ENCODE measurements at places on chromosomes 7 and 10. TPM values are rescaled to one million over a fixed set of nuclear protein-coding genes. Genes with fewer than 3 reads are reported as not detected.

- DNase-seq, result no peak
These were observed 4.4 kb upstream of the VSTM4 start for GRCh38 chr10:49119746-49120145.

DNA sequence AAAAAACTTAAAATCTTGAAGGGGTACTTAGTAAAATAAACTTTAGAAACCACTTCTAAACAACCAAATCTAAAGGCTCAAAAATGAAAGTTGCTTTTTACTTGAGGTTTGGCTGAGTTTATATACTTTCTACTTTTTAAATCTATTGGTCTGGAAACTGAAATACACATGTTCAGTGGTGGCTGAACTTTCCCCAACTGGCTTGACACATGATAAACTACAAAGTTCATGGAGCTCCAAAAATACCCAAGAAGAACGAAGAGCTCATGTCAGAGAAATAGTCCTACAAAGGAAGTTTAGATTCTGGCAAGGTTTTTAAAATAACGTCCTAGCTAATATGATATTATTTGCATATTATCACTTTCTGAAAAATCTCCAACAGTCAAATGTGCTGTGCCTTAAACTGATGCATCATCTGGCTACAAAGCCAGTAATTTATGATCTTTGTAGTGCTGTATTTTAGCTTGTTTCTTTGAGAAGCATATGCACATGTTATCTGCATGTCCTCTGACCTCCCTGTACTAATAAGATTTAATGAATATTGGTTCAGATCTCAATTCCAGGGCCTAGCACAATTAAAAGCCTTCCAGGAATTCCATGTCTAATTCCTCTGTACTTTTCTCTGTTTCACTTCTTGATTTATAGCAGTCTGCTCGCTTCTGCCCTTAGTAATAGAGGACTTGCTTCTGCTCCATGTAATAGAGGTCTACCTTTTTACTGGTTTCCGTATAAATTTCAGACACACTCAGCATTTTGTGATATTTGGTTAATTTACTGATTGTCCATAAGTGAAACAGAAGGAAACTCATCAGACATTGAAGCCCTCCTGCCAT is 28.2 kb downstream of the SEMA3C start:
- no peak for DNase-seq

DNA sequence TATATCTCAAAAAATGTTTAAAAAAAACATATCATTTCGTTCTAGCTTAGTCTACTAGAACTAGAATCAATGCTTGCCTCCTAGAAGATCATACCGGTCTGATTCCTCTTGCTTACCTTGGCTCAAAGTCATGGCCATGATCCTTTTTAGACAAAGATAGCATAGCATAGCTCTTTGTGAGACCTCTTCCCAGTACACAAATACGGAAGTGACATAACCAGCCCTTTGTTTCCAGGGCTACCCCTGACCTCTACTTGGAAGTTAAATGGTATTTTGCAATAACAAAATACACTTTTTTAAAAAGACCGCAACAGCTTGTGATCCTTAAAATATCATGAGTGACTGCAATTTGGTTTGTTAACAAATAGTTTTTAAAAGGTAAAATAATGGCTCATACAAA is 130.7 kb upstream of the NOBOX start:
- DNase-seq, result no peak

HOGA1 gene
- 0.39 TPM for total RNA-seq

DNA sequence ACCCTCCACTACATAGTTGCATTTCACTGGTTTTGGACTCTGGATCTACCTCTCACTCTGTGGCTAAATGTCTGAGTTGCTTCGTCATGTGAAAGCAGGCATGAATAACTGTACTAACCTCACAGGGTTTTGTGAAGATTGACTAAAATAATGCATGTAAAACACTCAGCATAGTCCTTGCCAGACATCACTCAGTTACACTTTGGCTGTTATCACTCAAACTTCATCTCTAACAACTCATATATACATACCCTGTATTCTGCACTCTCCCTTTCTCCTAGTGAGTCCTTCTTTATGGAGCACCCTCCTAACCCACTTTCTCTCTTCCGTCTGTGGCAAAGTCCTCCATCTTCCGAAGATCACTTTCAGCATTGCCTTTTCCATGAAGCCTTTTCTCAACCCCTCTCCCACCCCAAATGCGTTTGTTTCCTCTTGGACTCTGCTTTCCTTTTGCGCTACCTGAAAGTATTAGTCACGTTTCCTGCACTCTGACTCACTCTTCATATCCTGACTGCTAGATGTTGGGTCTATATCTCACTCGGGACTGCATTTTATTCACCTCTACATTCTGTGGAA is 72.6 kb downstream of the OSBPL3 start:
- no peak for DNase-seq

ICA1 gene
- 30.1 TPM for total RNA-seq

ZNF32 gene
- 23.5 TPM for total RNA-seq

CHAT gene
- not detected for total RNA-seq

PEX1 gene
- 12.1 TPM for total RNA-seq

GRCh38 chr10:45581216-45581549 is 91.4 kb downstream of the ZFAND4 start:
- DNase-seq, result no peak

DNA sequence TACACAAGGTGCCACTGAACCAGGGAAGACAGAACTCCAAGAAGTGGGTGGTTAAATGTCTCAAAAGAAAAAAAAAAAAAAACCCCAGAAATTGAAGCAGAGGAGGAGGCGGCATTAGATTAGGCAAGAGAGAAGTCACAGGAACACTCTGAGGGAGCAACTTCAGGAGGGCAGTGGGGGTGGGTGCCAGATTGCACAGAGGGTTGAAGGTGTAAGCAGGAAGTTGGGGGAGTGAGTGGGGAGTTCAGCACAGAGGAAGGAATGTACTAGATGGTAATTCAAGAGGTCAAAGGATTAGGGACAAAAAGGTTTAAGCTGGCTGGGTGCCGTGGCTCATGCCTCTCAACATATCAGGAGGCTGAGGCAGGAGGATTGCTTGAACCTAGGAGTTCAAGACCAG is 110.0 kb upstream of the PDLIM1 start:
- no peak for DNase-seq

GRCh38 chr10:131160219-131160875 is 151.2 kb downstream of the TCERG1L start:
- no peak for DNase-seq

DNA sequence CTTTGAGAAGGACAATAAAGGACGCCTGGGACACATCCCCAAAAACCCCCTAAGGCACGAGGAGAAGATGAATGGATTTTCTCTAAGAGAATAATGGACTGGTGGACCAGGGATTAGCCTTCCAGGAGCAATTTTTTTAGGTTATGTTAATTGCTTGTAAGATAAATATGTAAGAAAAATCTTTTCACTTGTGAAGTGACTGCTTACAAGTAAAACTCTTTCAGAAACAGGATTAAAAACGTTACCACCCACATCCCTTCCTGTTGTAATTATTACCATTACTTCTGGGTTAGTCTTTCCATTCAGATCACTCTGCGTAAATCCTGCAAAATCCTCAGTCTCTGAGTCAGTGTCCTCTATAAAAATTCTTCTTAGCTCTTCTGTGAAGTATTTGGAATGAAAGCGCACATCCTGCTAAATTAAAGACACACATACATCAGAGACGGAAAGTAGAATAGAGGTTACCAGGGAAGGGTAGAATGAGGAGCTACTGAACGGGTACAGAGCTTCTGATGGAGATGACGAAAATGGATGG is 34.3 kb downstream of the CDCA7L start:
- DNase-seq, result no peak

FRA10AC1 gene
- 28.9 TPM for total RNA-seq

TAS2R40 gene
- not detected for total RNA-seq

GRCh38 chr7:138345567-138345966 is 114.5 kb upstream of the TRIM24 start:
- DNase-seq, result no peak

DNA sequence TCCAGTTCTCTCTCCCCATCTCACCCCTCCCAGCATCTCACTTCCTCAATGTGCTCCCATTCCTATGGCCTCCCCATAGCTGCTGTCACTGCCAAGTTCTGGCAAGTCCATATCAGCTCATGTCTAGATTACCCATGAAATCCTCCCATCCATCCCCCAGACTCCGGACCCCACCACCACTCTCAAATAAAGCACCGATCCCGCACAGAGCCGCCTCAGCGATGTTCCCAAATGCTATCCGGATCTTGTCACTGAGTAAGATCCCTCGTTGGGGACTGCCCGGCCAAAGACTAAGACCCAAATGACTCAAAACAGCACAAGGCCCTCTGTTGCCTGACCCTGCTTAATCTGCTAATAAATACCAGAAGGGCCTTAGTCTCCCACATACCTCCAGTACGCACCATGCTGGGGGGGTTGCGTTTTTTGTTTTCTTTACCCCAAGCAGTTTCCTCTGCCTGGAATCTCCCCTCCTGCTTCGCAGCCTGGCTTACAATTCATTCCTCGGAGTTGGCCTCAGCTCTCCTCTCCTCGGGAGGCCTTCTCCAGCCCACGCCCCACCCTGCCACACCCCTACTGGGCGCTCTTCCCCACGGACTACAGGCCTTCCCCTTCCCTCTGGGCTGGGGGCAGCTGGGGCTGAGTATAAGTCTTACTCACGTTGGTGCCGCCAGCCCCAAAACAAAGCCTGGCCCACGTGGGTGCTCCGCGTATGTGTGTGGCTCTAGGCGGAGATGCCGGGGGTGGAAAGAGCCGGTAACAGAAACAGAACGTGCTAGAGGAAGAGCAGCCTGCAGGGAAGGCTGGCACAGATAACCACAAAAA is 1.8 kb upstream of the DUSP5 start:
- peak; percentile 42 for DNase-seq

DNA sequence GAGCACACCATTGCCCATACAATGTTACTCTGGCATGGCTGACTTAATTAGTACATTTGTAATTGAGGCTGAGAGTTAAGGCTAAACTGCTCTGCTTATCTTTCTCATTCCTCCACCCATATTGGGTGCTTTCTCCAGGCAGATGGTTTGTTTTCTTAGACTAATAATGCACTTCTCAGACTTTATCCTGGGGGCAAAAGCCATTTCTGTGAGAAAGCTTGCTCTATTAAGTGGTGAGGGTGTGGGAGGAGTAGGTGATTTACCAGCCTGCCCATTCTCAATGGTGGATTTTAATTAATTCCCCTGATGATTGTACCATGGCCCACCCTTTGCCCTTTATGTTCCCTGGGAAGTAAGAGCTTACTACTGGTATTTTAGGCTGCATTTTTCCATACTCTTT is 174.8 kb downstream of the FOXP2 start:
- DNase-seq, result no peak

GPR15LG gene
- not detected for total RNA-seq

RBP4 gene
- total RNA-seq, result 48.3 TPM

GRCh38 chr10:78716043-78716660 is 352.6 kb upstream of the ZMIZ1 start:
- DNase-seq, result no peak

- no peak for DNase-seq
These were observed 302.0 kb upstream of the LYZL1 start for GRCh38 chr10:28986856-28987255.

PON3 gene
- total RNA-seq, result 10.4 TPM

DNA sequence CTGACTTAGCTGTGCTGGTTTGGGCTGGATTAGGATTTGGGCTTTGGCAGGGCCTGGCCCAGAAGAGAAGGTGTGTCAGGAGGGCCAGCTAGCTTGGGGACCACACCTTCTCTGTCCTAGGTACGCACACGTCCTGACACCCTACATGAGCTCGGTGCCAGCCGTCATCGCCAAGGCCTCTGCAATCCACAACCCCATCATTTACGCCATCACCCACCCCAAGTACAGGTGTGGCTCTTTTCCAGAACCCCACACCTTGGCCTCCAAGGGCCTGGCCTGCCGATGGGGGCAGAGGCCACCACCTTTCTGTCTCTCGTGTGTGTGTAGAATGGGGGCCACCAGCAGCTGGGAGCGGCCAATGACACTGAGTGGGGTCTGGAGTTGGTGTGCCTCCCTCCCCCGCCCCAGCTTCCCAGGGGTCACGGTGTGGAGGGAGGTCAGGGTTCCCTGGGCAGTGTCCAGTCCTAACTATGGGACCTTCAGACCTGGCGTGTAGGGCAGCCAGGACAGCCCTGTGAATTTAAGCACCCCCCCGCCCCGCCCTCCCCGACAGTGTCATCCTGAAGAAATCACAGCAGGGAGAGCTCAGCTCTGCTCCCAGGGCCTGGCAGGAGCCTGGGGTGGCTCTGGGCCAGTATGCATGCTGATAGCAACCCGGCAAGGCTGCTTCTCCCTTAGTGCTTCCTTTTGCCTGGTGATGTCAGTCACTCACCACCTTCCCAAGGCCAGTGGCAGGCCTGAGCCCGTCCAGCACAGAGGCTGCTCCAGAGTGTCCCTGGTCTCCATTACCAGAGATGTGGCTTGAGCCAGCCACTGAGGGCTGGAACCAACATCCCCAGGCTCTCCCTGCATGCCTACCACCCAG is 6.9 kb upstream of the LDB3 start:
- no peak for DNase-seq

GRCh38 chr7:19113002-19113350 is 4.5 kb downstream of the TWIST1 start:
- DNase-seq, result no peak

DNA sequence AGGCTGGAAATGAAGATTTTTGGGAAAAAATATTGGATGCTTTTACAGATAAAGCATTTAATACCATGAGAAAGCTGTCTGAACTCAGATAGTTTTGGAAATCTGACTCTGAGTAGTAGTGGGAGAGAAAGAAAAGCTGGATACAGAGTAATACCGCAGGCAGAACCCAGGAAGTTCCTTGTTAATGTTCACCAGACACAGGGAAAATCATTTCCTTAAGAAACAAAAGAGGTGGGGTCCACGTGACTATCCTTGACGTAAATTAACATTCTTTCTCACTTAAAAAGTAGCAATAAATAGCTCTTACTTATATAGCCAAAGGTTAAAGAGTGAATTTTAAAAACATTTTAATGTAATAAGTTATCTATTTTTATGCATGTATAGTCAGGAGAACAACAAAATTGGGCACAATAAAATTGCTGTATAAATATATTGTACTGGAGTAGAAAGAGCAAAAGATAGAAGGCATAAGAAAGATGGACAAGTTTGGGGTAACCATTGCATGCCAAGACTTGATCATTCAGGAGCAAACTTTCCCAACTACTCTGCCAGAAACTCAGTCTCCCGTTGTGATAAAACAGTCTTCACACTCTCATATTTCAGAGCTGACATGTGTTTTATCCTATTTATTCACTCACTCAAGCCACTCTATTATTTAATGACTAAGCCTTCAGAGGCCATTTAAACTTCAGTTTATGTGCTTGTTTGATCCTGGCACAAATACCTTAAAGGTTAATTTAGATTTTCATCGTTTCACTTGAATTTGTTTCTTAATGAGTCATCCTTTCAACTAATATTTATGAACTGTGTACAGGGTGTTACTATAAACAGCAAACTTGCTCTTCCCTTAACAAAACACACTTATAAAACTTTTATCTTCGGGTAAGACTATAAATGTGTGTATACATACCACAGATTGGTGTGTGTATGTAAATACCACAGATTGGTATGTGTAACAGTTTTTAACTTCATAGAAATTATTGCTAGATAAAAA is 143.1 kb downstream of the GNAI1 start:
- DNase-seq, result no peak
